Epithelial cell of prostate (primary cell): ENCODE measurements at places on chromosomes 12 and 14.

GRCh38 chr14:23653051-23653450 is 16.9 kb downstream of the DHRS2 start:
- no peak for DNase-seq

DNA sequence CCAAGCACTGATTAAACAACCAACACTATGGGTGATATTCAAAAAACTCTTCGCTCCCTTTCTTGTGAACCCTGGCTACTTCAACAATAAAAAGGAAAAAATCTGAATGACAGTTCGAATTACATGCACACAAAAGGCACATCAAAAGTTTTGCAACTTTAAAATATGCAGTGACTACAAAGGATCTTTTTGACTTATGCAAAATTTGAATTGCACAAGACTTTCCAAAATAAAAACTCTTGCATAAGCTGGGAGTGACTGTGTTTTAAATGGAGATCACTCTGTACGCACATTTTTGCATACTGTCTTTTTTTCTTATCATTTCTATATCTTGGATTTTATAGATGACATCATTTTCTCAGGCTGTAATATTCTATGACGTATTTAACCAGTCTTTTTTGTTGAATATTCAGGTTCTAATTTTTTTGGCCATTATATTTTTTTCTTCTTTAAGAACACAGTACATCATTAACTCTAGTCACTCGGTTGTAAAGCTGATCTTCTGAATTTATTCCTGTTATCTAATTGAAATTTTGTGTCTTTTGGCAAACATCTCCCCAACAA is 667.6 kb upstream of the TBX3 start:
- no peak for DNase-seq

GRCh38 chr12:29241821-29242591 is 92.9 kb downstream of the FAR2 start:
- DNase-seq, result peak; percentile 79

DNA sequence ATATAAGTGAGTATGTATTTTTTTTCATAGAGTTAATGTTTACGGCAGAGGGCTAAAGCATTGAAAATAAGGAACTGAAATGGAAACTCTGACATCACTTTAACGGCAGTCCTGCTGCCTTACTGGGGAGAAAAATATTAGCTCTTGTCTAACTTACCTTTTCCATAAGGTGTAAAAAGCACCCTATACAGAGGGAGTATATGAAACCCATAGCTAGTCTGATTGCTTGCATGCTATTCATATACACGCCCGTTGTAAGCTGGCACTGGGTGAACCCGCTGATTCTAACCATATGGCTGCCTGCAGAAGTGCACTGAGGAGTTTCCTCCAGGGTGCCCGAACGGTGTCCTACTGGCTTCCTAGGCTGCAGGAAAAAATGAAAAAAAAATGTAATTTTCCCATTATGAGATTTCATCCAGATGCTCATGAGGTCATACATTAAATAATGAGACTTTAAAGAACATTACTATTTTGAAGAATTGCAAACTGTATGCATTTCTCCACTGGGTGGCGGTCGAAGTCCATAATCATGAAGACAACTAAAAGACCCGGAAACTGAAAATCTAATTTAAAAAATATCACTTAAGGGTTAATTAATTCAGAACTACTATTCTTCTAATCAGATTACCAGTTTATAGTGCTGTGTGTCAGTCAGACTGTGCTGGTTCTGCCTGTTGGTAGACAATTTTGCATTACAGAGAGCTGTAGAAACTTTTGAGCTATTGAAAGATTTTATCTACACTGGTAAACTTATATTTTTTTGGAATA is 144.7 kb downstream of the ALX1 start:
- no peak for DNase-seq

- DNase-seq, result peak; percentile 71
These were observed 4.5 kb upstream of the LTBP2 start for GRCh38 chr14:74616507-74616906.

DNA sequence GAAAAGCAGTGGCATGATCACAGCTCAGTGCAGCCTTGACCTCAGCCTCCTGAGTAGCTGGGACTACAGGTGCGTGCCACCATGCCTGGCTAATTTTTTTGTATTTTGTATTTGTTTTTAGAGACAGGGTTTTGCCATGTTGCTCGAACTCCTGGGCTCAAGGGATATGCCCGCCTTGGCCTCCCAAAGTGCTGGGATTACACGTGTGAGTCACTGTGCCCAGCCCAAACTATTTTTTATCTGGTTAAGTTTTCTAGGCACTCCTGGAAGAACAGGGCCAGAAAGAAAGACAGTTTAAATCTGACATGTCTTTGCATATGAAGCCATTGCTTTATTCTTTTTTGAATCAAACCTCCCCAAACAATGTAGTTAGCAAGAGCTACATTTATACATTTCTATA is 27.5 kb upstream of the PTGR2 start:
- no peak for DNase-seq

- DNase-seq, result no peak
These were observed 28.6 kb upstream of the AEBP2 start for GRCh38 chr12:19410629-19411185.

DNA sequence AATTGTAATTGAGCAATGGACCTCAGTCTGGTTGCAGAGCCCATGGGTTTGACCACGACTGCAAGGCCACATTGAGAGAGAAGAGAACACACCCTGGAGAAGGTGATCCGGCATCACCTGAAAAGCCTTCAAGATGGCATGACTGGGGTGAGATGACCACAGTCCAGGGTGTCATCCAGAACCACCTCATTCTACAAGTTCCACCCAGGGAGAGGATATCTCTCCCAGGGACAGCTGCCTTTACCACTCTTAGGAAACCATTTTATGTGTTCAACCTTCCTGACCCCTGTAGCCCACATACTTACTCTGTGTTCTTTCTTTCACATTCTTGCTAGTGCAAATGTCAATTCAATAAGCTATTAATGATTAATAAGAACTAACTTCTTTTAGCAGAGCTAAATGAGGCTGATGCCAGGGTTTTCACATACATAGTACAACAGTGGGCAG is 43.4 kb upstream of the CPM start:
- DNase-seq, result no peak

GRCh38 chr14:63182968-63183367 is 21.3 kb upstream of the RHOJ start:
- no peak for DNase-seq

GRCh38 chr12:130839770-130840404 is 837 bp upstream of the STX2 start:
- no peak for DNase-seq

- no peak for DNase-seq
These were observed 31.1 kb upstream of the MON2 start for GRCh38 chr12:62435303-62436163.
